SHP77 (cell line): ENCODE measurements at places on chromosomes 2 and 18.

GRCh38 chr18:12305930-12306629 is 2.0 kb upstream of the TUBB6 start:
- no peak for DNase-seq

GRCh38 chr2:54572262-54572635 is 116.1 kb downstream of the SPTBN1 start:
- peak; percentile 50 for DNase-seq

- no peak for DNase-seq
These were observed 114.3 kb upstream of the PPP1CB start for GRCh38 chr2:28637066-28638047.

DNA sequence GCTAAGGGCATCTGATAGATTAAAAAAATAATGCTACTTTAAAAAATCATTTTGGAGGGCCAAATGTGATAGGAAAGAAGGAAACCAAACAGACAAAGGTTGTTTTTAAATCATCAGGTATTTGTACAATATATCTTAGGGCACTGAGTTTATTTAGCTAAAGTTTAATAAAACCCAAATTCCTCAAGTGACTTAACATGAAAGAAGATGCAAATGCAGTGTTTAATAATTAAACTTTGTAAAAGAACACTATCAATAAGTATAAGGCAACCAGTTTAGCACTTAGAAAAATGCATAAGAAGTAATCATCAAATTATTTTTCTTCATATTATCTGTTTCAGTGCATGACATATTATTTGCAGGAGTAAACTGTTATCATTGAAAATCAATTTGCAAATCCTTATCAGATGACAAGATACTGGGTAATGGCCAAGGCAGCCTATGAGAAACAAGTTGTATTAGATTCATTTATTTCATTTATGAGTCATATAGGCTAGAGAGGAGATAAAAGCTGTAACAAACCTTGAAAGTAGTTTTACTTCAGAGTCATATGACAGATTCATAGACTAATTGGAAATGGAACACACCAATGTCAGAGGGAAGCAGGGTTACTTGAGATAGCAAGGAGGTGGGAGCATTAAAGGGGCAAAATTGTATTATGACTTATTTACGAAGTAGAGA is 165.5 kb downstream of the GCA start:
- no peak for DNase-seq

DNA sequence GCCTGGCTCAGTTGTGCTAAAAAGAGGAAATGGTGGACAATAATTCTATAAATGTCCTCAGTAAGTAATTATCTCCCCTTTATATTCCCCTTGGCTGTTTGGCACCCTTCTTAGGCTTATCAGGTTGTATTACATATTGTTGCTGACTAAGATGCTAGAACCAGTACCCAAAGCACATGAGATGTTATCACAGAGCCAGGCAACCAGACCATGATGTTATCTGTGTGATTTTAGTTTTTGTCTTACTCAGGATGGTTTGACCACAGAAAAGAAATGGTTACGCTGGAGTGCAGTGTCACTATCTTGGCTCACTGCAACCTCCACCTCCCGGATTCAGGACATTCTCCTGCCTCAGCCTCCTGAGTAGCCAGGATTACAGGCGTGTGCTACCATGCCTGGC is 15.2 kb downstream of the R3HDM1 start:
- no peak for DNase-seq

GRCh38 chr2:159557437-159558034 is 58.8 kb downstream of the BAZ2B start:
- DNase-seq: no peak

- DNase-seq: no peak
These were observed 177.7 kb downstream of the INSIG2 start for GRCh38 chr2:118265873-118266455.

DNA sequence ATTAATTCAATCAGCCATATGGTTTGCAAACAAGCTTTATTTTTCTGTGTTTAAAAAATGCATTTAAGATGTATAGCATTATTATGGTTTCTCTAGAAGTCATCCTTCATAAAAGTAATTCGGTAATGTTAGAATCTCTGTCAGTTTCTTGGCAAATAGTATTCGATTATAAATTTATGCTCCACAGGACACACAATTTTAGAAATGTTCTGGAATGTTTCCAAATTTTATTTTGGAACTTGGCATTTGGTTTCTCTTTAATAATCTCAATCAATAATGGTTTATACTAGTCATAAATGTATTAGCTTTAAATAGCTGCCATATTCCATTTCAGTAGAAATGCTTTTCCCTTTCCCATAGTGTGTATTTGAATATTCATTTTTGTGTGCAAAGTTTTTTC is 156.4 kb downstream of the PLCL1 start:
- DNase-seq: no peak

GRCh38 chr2:168528469-168528868 is 72.4 kb downstream of the CERS6 start:
- no peak for DNase-seq

DNA sequence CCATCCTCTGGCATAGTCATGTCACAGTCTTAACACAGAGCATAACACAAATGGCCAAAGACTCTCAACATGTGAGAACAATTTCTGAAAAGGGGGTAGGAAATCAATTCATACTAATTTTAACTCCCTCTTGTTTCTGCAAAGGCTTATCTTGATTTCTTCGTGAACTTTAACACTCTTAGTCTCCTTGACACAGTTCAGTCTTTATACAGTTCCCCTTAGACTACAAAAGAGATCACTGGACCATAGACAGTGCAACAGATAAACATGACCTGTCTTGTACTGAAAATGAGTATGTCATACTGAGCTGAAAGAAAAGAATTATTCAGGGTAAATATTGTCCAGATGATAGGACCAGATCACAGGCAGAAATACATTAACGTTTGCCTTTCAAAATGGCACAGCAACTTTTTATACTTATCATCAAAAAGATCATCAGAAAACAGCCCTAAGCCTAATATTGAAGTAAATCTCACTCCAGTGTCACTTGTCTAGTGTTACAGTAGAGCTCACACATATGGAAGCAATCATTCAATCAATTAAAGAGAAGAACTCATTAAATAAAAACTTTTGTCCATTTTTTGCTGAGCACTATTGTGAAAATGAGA is 56.4 kb upstream of the VRK2 start:
- no peak for DNase-seq

- DNase-seq: no peak
These were observed 68.1 kb downstream of the STPG4 start for GRCh38 chr2:47087051-47087450.

GRCh38 chr2:159375241-159375640 is 88.7 kb upstream of the WDSUB1 start:
- DNase-seq: no peak

DNA sequence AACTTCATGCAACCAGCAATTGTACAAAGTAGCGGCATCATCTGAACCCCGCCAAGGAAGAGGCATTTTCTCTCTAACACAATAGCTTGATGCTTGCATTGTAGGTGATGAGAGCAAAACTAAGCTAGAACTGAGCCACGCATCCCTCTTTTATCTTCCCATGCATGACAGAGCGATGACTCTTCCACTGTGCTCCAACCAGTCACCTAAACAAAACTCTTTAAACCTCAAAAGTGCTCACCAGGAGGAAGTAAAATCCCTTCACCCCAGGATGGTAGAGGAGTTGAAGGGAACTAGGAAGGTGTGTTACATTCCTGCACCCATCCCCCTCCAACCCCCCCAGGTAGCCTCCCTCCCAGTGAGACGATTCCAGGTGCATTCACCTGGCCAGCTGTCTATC is 59.7 kb upstream of the SALL3 start:
- DNase-seq: no peak

DNA sequence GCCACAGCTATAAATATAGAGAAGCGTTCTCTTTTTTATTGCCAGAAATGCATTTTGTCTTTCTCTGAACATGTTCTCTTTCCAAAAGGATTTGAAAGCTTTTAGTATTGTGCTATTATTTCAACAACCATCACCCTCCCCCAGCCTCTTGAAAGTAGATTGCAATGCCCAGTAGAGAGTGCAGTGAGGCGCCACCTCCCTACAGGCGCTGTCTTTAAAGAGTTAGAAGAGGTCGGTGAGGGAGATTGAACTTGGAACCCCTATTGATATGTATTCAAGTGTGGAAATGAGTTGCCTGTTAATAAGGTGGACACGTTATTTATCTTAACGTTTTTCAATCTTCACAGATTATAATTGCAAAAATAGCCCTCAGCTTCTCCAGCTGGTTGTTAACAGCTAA is 360.3 kb downstream of the LRP1B start:
- no peak for DNase-seq

DNA sequence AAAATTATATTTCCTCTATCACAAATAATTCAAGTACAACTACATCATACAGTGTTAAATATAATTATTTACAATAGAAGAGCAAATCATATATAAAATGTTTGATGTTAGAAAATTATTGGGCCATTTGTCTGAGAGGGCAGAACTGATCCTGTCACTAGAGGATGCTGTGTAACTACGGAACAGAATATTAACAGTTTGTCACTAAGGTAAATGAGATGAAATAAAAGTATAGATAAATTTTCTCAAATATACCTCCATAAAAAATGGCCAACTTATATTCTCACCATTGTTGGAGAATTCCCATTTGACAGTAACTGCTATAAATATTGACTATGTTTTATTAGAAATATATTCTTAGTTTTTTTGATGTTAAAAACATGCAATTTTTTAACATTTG is 1067.4 kb upstream of the DDX18 start:
- no peak for DNase-seq

DNA sequence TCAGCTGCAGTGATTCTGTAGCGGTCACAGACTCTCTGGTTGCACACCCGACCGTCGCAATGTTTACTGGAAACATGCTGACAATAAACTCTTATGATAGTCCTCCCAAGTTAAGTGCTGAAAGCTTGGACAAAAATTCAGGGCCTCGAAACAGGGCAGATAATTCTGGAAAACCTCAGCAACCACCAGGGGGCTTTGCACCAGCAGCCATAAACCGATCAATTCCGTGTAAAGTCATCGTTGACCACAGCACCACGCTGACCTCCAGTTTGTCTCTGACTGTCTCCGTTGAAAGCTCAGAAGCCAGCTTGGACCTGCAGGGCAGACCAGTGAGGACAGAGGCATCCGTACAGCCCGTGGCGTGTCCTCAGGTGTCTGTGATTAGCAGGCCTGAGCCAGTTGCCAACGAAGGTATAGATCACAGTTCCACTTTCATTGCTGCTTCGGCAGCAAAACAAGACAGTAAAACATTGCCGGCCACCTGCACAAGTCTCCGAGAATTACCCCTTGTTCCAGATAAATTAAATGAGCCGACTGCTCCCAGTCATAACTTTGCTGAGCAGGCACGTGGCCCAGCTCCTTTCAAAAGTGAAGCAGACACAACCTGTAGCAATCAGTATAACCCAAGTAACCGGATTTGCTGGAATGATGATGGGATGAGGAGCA is 166.1 kb downstream of the ASXL3 start:
- no peak for DNase-seq

DNA sequence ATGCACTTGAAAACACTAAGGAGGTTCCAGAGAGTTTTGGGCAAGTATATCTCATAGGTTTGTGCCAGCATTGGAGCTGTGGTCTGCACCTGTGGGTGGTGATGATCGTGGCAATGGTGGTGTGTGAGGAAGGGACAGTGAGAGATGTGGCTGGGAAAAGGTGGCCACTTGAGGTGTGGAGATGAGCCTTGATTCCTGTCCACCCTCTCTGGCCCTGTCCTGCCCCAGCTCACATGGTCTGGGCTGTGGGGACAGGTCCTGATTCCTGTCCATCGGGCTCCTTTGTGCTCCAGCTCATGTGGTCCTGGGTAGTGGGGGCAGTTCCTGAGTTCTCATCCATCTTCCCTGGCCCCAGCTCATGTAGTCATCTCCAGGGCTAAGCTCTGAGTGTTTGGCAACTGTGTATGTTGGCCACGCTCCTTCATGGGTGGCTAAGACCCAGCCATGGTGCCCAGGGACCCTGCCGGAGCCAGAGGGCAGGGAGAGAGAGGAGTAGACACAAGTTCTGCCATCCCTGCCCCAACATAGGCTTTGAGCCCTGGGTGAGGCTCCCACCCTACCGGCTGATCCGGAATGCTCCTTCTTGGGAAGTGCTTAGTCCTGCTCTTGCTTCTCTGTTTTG is 294.4 kb upstream of the HDAC4 start:
- DNase-seq: no peak

DNA sequence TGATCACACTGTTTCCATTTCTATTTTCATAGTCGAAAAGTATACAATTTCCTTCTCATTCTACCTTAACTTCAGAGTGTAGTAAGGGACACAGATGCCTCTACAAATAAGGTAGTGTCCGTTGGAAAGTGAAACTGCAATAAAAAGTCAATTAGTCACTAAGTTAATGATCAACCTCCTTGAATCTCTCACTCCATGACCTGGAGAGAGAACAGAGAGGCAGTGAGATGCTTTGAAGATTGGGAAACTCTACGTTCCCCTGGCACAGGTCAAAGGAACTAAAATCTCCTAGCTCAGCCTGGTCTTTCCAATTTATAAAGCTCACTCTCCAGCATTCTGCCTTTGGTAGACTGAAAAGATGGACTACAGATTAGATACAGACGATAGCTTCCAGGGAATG is 153.8 kb upstream of the ACAA2 start:
- no peak for DNase-seq

DNA sequence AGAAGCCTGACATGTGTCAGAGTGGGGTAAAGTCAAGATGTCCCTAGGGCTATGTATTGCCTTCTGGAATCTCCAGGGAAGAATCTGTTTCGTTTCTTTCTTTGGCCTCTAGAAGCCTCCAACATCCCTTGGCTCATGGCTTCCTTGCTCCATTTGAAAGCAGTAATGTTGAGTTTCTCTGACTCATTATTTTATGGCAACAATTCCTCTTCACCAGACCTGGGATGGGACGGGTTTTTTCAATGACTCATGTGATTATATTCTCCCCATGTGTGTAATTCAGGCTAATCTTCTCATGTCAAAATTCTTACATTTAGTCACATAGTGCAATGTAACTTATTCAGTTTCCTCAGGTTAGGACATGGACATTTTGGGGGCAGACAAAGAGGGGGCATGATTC is 1038.6 kb downstream of the CBLN2 start:
- no peak for DNase-seq

DNA sequence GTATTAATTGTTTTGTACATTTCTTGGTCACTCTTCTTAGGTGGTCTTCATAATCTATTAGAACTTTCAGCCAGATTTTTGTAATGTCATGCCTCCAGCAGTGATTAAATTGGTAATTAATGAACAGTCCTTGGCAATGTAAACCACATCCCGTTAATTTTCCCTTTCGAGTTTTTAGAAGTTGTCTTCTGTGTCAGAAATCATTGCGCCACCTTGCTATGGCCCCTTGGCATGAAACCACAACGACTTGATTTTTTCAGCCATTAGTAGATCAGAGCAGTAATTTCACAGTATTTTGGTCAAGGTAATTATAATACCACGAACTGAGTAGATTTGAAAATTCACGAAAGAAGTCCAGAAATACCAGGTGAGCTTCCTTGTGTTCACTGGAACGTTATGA is 86.0 kb upstream of the OTX1 start:
- DNase-seq: no peak

DNA sequence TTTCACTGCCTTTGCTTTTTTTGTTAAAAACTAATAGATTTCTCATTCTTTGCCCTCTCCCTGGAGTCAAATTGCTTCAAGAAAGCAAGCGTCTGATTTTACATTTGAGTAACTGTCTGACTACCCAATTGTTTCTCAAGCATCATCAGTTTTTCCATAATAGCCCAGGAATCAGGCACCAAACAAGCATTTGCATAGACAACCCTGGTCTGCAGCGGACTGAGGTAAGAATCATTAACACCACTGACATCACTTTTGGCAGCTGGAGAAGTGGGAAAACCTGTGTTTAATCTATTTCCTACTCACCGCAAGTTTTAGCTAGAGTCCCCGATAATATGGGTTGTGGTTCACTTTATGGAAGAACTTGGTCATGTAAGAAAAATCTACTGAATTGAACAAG is 55.7 kb downstream of the IRS1 start:
- DNase-seq: no peak
